NCI-H1092 (cell line): ENCODE measurements at places on chromosomes 1 and 21.

GRCh38 chr1:9039761-9040658, 13.8 kb upstream of the SLC2A7 start:
- no peak for DNase-seq

DNA sequence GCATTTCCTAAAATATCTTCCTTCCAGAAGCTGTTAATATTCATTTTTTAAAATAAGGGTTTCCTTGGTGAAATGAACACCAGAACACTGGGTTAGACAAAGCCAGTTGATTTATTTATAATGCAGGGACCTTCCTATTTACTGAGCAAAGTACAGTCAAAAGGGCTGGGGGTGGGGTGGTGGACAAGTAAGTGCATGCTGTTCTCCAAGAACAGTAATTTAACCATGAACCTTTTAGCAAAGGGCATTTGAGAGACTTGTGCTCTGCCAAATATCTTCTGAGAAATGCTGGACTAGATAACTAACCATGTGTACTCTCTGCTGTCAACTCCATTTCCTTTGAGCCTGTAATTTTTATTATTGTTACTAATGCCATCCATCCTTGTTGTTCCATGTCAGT, 100.2 kb downstream of the OMA1 start:
- no peak for DNase-seq

GRCh38 chr1:31648190-31648589, 3.5 kb upstream of the PEF1 start:
- DNase-seq: no peak

GRCh38 chr1:240090014-240090413, 1.7 kb upstream of the FMN2 start:
- DNase-seq: no peak

DNA sequence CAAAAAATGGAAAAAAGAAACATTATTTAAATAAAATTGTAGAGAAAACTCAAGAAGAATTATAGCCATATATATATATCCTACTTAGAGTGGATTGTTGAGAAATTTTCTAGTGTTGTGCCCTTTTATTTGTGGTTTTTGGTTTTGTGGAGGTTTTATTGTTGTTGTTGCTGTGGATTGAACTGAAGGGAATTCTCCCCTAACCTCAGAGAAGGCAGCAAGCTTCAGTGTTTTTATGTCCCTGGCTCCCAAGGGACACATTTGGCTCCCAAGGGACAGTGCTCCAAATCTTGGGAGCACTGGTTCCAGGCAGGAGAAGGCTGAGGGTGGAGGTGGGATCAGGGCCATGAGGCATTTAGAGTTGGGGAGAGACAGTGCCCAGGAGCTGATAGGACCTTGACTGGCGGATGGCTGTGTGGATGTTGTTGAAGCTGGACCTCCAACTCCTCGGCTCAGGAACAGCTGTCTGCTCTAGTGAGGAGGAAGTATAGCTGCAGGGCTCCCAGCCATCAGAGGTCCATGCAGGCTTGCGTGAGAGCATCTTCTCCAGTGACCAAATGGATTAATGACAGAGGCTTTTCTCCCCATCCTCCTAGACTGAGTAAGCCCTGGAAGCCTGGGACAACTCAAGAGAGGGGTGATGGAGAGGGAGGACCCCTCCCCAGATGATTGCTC, 100.5 kb downstream of the TEX35 start:
- no peak for DNase-seq

DNA sequence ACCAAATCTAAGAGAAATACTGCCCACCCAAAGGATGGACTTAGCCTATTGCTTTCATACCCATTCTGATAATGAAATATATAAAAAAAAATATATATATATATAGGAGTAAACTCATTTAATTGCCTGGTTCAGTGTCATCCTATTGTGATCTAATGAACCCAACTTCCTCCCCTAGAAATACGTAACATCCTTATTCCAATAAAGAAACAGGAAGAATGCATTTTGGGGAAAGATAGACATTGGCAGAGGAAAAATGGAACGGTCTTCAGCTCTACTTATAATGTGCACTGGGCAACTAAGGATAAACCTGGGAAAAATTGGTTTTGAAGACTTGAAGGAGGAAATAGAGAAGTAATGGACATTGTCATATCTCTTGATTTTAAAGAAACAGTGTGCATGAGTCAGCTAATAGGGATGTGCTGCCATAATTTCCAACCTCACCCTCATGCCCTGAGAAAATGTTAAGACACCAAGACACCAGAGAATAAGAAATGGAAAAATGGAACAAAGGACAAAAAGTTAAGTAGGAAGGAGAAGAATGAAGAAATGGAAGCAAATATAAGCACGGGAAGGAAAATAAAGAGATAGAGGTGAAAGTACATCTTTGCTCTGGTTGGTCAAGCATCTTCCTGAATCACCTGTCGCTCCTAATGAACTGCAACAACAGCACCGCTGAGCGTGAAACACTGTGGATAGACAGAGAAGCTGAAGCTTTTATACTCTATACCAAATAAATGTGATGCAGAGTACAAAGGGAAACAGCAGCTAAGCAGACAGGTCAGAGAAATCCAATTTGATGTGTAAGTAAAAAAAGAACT, 5.4 kb downstream of the UBR4 start:
- DNase-seq: no peak

GRCh38 chr1:53896635-53897229, 2.7 kb downstream of the DIO1 start:
- no peak for DNase-seq

DNA sequence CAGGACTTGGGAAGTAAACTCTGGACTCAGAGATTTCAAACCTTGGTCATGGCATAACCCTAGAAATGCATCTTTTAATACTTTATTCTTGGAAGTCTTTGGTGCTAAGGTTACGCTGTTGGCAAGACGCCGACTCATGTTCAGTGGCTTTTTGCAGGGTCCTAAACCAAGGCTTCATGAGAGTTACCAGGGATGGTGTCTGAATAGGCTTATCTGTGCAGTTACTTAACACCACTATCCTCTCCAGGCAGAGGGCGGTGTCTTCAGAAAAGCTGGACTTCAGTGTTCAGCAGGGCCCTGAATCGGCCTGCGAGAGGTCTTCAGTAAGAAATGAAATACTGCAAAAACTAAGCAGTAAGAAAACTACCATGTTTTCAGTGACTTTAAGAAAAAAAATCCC, 58.3 kb downstream of the SIM2 start:
- no peak for DNase-seq

DNA sequence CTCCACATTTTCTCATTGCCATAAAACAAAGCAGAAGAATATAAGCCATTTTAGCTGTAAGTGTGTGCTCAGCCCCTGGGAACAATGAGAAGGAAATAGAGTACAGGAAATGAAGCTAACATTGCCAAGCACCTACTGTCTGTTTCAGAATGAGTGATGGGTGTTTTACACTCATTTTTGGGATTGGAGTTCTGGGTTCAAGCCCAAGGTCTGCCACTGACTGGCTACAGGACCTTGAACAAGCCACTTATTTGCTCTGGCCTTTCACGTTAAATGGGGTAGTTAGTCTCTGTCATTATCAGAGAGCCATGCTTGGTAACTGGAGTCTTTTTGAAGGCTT, 80.7 kb upstream of the KAZN start:
- peak; percentile 73 for DNase-seq

DNA sequence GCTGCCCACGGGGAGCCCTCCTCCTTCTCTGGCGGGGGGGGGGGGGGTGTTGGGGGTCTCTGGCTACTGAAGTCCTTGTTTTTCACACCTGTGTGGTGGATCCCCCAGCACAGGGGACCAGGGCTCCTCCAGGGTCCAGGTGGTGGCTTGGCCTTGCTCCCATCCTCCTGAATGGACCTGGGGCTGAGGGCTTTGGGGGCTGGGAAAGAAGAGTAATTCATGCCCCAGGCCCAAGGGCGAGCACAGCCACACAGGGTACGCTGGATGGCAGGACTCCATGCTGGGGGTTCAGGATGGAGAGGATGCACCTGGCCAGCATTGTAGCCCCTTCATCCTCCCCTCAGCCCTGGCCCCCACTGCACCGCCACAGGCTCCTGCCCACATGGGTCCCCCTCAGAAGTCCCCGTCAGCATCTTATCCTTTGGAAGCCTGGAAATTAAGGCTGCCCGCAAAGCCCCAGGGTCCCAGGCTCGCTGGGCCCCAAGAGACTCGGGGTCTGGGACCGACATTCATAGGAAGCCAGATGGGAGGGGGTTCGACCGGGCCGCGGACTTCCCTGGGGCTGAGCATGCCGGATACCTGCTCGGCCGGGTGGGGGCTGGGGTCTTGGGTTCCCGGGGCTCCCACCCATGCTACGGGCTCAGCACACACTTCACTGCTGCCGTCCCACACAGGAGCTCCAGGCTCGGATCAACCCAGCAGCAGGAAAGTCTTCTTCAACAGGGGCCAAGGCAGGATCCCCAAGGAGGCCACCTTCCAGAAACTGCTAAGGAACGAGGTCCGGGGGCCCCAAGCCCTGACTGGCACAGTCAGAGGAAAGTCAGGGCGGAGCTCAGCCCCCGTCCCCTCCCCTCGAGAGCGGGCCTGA, 49.0 kb upstream of the ACTRT2 start:
- no peak for DNase-seq
